Activated CD4-positive, alpha-beta T cell treated with anti-CD3 and anti-CD28 coated beads, Interleukin-2, amount 10 ng/mL, durations not matched to agents 7 days and 5 days (primary cell): ENCODE measurements at places on chromosomes 1 and 21. TPM values are rescaled to one million over a fixed set of nuclear protein-coding genes. Genes with fewer than 3 reads are reported as not detected.

The NMNAT2 gene
- total RNA-seq = not detected

The KCNJ15 gene
- not detected for total RNA-seq

The LAMB3 gene
- total RNA-seq = 1.3 TPM

The KCNE2 gene
- total RNA-seq = not detected

The OMA1 gene
- total RNA-seq = 23.5 TPM

The NBPF8 gene
- total RNA-seq = 40.0 TPM

The RAP1GAP gene
- total RNA-seq = 0.32 TPM

The SYTL1 gene
- 83.5 TPM for total RNA-seq

The TBX19 gene
- total RNA-seq = 3.1 TPM
